ENCODE measurements at places on chromosomes 3 and 15. TPM values are rescaled to one million over a fixed set of nuclear protein-coding genes. Genes with fewer than 3 reads are reported as not detected.

GRCh38 chr3:12773030-12773709 is 14.1 kb upstream of the TMEM40 start:
- DNase-seq: no peak

DNA sequence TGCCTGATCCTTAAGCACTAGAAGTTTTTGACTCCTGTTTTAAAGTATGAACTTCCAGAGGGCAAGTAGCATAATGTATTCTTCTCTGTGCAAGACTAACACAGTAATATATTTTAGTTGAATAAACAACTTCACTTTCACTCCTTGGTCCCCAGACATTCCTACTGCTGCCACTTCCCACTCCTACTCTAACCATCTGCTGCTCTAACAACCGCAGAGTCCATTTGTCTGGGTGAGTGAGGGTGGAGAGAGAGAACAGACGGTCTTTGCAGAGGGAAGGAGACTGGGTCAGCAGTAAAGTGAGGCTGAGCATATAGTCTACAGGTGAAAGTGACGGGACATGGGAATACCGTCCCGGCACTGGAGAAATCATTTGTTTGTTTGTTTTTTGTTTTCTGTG is 301.0 kb upstream of the SLCO3A1 start:
- no peak for DNase-seq

GRCh38 chr3:126419886-126420786 is 25.4 kb downstream of the CFAP100 start:
- peak; percentile 38 for DNase-seq

DNA sequence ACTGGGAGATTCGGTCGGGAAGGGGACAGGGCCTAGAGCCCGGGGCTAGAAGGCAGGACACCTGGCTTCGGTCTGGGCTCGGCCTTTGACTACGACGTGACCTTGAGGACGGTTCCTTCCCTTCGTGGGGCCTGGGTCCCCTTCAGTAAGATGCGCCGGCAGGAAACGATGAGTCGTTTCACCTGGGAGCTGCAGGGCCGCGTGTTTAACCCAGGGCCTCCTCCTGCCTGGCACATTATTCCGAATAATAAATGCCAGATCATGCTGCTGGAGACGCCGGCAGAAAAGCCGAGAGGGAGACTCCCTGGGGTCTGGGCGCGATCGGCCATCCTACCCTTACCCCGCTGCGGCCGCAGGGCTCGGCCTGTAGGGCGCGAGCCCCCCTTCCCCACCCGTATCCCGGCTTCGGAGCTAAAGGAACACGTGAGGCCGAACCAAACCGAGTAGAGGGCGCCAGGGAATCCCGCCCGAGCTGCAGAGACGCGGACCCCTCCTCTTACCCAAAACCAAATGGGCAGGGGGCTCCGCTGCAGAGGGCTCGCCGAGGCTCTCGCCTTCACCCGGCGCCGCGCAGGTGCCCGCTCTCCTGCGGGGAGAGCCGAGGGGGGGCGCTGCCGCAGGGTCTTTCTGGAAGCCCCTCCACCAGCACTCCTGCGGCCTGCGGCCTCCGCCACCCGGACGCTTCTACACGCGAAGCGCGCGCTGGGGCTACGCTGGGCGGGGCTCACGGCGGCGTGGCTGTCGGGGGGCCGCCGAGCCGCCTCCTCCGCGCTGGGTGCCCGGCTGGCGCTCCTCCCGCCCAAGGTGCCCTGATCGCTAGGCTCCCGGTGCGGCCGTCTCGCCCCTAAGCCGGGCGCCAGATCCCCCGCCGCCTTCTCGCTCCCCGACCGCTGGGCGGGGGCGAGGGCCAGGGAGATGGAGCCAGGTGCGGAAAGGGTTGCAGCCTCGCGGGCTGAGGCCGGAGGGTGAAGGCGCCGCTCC is at the start of gene BDH1:
TSS of gene BDH1 (minus strand) at position 688 of the 981 bp plus-strand sequence. CDS start 9,525 bp downstream, outside the sequence.
- peak; percentile 76 for DNase-seq

DNA sequence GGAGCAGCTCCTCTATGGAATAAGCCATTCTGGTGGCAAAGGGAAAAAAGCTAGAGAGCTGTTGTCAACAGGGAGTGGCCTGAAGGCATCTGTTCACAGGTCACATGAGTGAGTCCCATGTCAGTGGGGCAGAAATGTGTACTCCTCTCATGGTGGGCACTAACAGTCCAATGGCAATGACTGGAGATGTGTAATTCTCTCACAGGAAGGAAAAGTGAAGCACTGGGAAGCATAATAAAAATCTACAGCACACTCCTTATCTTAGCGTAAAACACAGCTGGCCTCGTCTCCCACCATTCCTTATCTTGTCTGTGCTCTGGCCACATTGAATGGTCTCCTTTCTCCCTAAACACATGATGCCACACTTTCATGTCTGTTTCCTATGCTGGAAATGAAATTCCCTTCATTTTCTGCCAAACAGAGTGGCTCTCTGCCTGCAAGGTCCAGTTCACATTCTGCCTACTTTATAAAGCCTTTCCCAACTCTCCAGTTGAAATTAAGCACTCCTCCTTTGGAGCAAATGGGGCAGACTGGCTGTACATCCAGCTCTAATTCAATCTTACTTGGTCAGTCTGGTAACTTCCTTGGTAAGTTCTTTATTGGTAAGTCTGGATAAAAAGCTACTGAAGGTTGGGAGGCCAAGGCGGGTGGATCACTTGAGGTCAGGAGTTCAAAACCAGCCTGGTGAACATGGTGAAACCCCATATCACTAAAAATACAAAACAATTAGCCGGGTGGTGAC is 139.8 kb downstream of the RPL22L1 start:
- DNase-seq: no peak

- DNase-seq: no peak
These were observed 15.7 kb downstream of the C3orf52 start for GRCh38 chr3:112101916-112102315.

GRCh38 chr3:175159202-175159601 is 300.1 kb downstream of the NAALADL2 start:
- DNase-seq: no peak

GRCh38 chr15:61951949-61952348 is 108.3 kb downstream of the VPS13C start:
- no peak for DNase-seq

GRCh38 chr3:138089091-138089490 is 26.3 kb downstream of the DZIP1L start:
- no peak for DNase-seq

GRCh38 chr3:9883706-9884554 is 3.9 kb upstream of the CIDEC start:
- DNase-seq: no peak

GRCh38 chr3:117633207-117633606 is 923.6 kb downstream of the TUSC7 start:
- DNase-seq: no peak

DNA sequence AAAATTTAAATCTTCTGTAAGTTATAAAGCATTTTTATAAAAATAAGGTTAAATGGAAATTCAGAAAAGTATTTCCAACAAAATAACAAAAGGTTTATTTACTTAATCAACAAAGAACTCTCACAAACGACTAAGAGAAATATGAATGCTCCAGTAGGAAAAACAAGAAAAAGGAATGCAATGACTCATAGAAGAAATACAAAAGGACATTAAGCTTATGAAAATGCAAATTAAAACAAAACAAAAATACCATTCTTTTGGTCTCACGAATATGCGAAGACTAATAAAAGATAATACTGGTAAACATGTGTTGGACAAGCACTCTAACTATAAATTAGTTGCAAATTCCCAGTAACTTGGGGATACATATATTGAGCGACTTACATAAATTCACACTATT is 17.5 kb upstream of the TBC1D5 start:
- no peak for DNase-seq

- no peak for DNase-seq
These were observed 3.0 kb upstream of the TFDP2 start for GRCh38 chr3:142152384-142152783.

DNA sequence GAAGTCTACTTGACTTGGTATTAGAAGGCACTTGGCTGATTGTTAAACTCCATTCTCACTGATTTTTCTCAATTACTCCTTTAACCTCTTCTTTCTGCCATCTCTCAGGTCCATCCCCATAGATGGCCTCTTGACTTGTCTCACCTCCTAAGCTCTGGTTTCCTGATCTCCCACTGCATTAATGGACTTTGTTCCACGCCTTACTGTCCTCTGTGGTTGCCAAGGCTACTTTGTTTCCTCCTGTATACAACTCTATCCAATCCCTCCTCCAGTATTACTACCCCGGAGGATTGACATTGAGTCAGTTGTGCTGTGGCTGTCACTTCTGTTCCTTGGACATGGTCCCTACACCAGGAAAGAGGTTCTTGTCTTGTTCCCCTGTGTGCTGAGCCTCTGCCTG is 10.6 kb upstream of the GLCE start:
- DNase-seq: no peak

DNA sequence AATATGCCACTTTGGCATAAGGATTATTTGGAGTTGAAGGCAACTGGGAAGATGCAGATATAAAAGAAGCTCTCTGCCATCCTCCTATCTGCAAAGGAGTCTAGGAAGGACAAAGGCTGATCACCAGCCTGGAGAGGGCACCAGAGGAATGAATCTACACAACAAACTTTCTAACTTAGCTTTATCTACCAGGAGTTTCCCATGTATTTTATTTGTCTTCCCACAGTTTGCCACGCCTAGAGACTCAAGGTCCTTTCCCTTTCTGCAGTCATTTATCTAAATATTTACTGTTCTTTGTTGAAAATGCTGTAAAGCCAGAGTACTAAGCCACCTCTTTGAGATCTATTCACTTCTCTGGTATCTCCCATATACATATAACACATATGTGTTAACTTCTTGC is 32.2 kb downstream of the GPR176 start:
- no peak for DNase-seq

DNA sequence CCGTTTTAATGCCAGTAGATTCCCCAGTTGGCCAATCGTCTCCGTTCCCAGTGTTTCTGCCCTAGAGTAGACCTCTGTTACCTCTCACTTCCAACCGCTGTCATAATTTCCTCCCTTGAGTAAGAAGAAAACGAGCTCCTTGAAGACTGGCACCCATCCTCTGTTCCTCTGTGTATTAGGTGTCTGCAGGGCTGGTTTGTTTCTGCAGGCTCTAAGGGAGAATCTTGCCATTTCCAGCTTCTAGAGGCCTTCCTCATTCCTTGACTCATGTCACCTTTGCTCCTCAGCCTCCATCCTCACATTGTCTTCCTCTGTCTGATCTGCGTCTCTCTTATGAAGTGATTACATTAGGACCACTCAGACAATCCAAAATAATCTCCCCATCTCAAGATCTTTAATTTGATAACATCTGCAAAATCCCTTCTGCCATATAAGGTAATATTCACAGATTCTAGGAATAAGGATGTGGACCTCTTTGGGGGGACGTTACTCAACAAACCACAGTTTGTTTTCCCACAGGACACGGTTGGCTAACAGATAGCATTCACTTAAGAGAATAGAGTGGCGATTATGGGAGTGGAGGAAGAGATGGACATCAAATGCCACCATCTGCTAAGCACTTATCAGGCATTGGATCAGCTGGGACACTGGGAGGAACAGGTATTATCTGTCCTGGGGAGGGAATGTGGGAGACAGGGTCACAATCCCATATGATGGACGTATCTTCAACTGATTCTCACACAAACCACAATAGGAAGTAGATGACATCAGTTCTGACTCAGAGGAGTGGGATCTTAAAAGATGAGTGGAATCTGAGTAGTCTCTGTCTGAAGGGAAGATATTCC is 17.1 kb downstream of the ARHGAP31 start:
- DNase-seq: no peak

DNA sequence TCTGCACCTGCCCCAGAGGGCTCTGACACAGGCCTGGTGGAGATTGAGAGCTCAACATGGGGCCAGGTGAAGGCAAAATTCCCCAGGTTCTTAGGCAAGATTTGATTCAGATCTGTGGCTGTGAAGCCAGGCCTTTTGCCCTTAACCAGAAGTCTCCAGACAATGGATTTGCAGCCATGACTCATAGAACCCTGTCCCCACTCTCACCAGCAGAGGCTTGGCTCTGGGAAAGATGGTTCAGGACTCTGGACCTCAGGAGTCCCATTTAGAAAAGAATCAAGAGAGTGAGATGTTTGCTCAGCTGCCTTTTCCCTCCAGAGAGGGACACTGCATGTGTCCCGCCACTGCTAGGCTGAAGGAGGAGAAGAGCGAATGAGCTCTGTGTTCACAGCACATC is 361.4 kb upstream of the ICE2 start:
- DNase-seq: no peak

- DNase-seq: no peak
These were observed 19.4 kb upstream of the SLC6A1 start for GRCh38 chr3:10973046-10973595.

GRCh38 chr15:38611228-38611627 is 46.6 kb upstream of the RASGRP1 start:
- DNase-seq: peak; percentile 22

- DNase-seq: no peak
These were observed 27.8 kb downstream of the FAM43A start for GRCh38 chr3:194713299-194714136.

GRCh38 chr15:55277715-55278114 is 11.9 kb downstream of the RAB27A start:
- no peak for DNase-seq

DNA sequence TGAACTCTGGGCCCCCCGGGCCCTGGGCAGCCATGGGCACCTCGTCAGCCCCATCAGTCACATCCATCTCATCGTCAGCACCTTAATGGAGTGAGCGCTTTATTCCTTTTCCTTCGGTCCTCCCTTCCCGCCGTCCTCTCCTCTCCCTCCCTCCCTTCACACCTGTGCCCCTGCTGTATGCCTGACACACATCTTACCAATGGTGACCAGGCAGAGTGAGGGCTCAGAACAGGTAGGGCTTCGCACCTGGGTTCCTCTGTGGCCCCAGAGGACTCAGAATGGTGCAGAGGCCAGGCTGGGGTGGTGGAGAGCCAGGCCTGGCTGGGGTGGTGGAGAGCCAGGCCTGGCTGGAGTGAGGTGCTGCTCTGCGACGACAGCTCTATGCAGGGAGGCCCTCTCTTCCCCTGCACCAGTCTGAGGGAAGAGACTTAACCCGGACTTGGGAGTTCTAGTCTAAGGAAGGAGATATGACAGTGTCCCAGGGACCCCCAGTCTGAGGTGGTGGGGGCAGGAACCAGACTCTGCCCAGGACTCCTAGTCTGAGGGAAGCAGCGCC is 11.6 kb downstream of the C15orf39 start:
- DNase-seq: no peak

- DNase-seq: no peak
These were observed 1028.4 kb downstream of the SI start for GRCh38 chr3:164049847-164050246.

Gene DALRD3
- total RNA-seq: 22.9 TPM

Gene NCKIPSD
- total RNA-seq: 45.7 TPM

Gene VGLL4
- 24.9 TPM for total RNA-seq

Gene EFCC1
- not detected for total RNA-seq

Gene GP9
- not detected for total RNA-seq

Gene MUC4
- total RNA-seq: 0.41 TPM

Gene GRM7
- not detected for total RNA-seq

Gene PP2D1
- not detected for total RNA-seq

Gene FBXO40
- total RNA-seq: not detected

Gene SERINC4
- 0.61 TPM for total RNA-seq

Gene CTDSPL2
- 107 TPM for total RNA-seq

Gene PIF1
- total RNA-seq: 56.0 TPM

Gene GP5
- 0.43 TPM for total RNA-seq

Gene NDUFAF3
- total RNA-seq: 80.8 TPM

Gene VGLL3
- not detected for total RNA-seq

Gene CPNE4
- not detected for total RNA-seq

Gene RPP25
- total RNA-seq: 6.6 TPM

Gene SLC12A1
- not detected for total RNA-seq

Gene SOX14
- not detected for total RNA-seq

Gene SYNPR
- not detected for total RNA-seq

Gene CDHR4
- 0.32 TPM for total RNA-seq

Gene CLEC3B
- total RNA-seq: not detected
